ENCODE measurements at places on chromosomes 16 and 17.

GRCh38 chr17:58294034-58294433, 13.3 kb upstream of the MPO start:
- no peak for DNase-seq

- DNase-seq = no peak
Observed at GRCh38 chr17:885971-886571, 93.5 kb downstream of the NXN start.

DNA sequence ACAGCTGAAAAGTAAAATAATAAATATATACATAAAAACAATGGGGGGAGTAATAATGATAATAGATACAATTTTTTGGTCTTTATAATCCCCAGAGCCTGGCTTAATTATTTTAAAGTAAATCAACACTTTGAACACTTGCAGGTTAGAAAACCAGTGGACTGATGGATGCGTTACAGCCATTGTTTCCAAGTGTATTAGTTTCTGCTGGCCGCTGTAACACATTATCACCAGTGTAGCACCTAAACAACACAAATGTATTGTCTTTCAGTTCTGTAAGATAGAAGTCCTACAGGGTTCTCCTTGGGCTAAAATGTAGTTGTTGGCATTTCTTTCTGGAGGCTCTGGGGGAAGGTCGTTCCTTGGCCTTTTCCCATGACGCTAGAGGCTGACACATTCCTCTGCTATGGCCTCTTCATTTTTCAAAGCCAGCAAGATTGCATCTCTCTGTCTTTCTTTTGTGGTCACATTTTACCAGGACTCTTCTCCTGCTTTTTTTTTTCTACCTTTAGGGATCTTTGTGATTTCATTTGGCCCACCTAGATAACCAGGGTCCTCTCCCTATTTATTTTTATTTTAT, 116.8 kb downstream of the WWOX start:
- DNase-seq = no peak

DNA sequence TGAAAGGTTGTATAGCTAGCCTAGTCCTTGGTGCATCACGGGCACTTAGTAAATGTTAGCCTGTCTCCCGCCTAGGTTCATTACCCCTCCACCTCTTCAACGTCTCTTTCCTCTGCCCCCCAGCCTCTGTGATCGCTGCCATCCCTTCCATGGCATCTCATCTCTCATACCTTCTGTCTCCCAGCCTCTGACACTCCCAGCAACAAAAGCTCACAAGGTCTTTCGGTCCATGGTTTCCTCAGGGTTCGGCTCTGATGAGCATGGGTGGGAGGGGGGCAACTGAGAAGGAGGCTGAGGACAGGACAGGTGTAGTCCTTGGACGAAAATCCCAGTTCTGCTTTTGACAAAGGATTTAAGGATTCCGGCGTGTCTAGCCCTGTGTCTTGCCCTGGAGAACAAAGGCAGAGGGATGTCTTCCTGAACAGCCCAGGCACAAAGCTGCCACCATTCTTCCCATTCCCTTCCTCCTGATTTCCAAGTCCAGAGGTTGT, 16.7 kb downstream of the CCR7 start:
- DNase-seq = no peak

- DNase-seq = no peak
Observed at GRCh38 chr17:21005367-21005766, 37.4 kb downstream of the USP22 start.

DNA sequence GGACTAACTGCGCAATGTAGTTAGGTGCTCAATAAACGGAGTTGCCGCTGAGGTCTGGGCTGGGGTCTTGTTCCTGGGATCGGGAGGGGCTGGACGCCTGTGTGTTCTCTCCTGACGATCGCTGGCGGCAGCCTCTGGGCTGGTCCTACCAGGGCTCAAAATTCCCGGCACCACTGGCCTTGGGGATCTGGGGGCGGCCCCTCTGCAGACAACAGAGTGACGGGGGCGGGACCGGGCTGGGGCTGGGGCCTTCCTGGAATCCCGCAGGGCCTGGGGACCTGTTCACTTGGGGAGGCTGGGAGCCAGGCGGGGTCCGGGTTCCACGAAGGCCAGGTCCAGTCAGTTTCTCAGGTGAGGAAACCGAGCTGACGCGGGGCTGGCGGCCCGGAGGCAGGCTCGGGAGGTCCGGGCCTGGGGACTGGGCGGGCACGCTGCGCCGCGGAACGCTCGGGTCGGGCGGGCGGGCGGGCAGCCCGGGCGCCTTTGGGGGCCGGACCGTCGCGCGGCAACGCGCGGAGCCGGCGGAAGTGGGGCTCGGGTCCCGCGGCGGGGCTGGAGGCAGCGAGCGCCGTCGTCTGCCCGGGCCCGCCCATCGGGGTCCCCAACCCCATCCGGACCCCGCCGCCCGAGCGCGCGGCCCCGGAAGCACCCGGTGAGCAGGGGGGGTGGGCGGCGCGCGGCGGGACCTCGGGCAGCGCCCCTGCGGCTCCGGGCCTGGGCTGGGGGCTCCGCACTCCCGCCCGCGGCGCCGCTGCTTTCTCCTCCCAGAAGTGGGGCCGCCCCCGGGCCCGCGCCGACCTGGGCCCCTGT, at the start of gene PIGQ:
PIGQ (plus strand) TSS at position 524 of the 810 bp plus-strand sequence. CDS start 4,107 bp downstream, outside the sequence.
- no peak for DNase-seq

DNA sequence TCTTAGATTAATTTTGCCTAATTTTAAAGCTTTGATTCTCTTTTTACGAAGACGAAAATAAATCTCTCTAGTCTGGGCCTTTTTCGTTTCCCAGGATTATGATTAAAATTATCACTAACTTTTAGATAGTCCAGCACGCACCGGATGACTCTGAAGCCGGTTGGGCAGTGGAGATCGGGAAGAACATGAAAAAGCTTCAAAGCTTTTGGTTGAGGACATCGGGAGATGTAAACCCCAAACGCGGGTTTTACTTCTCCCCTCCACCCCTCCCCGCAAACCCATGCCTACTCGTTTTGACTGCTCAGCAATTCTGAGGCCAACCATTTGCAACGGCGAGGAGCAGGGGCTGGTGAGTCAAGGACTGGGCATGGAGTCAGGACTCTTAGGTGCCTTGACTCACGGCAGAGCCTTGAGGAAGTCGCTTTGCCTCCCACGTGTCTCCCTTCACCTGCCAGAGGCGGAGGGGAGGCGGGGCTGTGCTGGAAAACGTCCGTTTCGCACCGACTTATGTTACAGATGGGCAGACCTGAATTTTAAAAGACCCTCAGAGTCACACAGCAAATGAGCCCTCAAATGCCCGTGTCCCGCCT, 989 bp upstream of the DUSP14 start:
- no peak for DNase-seq

GRCh38 chr17:14429084-14429483, 128.2 kb downstream of the HS3ST3B1 start:
- no peak for DNase-seq

GRCh38 chr17:50127697-50128361, 2.1 kb downstream of the SAMD14 start:
- peak; percentile 44 for DNase-seq

- DNase-seq = peak; percentile 100
Observed at GRCh38 chr16:66872943-66873684, 7.2 kb upstream of the PDP2 start.

DNA sequence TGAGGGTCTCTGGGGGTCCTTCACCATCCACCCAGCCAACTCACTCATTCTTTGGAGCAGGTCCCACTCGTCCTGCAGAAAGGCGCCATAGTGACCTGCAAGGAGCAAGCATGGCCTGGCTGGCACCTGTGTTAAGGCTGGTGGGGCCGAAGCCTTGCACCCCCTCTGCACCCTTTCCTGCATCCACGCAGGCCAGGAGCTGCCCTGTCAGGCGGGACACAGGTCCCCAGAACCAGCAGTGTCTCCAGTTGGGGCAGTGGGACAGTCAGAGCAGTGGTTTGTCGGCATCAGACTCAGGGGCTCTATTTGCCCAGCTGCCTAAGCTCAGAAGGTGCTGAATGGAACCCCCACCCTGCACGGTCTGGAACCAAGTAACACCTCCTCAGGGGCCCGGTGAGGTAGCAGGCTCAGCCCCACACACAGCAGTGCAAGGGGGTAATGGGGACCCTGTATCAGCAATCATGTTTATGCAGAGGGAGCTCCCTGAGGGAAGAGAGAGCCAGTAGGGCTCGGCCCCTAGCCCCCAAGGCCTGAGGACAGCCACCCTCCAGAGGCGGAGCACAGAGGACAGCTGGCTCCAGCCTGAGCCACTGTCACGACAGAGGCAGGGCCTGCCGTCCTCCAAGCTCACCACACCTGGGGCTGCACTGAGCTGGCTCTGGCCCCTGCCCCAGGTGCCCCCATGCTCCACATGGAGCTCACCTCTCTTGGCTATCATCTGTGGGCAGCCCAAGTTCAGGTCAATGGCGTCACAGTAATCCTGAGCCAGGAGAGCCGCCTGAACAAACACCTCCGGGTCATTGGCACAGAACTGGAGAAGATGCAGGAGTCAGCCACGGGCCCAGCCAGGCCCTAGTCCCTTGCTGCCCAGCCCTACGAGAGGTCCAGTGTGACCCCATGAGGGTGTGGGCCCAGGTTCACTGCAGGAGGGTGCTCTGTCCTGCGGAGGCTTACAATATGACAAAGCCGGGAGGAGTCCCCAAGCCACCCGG, 1.9 kb downstream of the DUS1L start:
- DNase-seq = no peak

DNA sequence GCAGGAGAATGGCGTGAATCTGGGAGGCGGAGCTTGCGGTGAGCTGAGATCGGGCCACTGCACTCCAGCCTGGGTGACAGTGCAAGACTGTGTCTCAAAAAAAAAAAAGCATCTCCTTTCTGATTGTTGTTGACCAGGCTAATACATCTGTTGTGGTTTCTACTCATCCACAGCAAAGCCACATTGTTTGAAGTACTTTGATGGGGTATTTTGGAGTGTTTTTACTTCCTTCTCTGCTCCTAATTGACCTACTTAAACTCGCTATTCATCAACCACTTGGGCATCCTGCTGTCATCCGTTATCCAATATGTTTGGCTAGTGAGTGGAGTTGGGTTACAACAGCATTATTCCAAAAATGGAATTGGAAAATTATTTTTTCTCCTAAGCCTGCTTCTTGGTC, 3.5 kb upstream of the CDC27 start:
- peak; percentile 22 for DNase-seq

- DNase-seq = no peak
Observed at GRCh38 chr16:85662482-85662812, 26.3 kb downstream of the GINS2 start.

- DNase-seq = no peak
Observed at GRCh38 chr17:13753771-13754170, 152.0 kb upstream of the HS3ST3A1 start.
